ENCODE measurements at places on chromosomes 7 and 10.

DNA sequence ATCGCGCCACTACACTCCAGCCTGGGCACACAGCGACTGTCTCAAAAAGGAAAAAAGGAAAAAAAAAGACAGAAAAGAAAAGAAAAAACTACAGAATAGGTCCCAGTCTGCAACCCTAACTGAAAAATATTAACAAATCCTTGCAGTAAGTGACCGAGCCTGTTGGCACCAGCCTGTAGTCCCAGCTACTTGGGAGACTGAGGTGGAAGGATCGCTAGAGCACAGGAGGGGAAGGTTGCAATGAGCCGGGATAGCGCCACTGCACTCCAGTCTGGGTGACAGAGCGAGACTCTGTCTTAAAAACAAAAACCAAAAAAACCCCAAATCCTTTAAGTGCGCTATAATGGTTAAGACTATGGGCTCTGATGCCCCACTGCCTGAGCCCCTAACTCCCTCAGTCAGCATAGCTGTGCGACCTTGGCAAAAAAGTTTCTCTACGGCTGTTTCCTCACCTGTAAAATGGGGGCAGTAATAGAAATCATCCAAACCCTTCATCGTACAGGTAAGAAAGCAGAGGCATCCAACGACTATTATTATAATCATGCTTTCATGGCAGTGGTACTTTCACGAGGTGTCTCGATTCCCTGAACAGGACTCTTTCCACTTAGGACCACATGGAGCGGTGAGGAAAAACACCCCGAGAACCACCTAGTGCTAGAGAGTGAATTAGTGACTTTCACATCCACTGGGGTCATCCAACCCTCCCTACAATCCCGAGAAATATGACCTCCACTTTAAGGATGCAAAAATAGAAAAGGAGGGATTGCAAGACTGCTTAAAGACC, 755 bp downstream of the TOMM7 start:
- DNase-seq = no peak

GRCh38 chr10:116632596-116633215, 12.0 kb downstream of the PNLIPRP2 start:
- DNase-seq = no peak

- no peak for DNase-seq
Measured at GRCh38 chr10:69337296-69338132, 59.2 kb downstream of the HK1 start.

GRCh38 chr10:79142522-79143309, 74.0 kb downstream of the ZMIZ1 start:
- no peak for DNase-seq

DNA sequence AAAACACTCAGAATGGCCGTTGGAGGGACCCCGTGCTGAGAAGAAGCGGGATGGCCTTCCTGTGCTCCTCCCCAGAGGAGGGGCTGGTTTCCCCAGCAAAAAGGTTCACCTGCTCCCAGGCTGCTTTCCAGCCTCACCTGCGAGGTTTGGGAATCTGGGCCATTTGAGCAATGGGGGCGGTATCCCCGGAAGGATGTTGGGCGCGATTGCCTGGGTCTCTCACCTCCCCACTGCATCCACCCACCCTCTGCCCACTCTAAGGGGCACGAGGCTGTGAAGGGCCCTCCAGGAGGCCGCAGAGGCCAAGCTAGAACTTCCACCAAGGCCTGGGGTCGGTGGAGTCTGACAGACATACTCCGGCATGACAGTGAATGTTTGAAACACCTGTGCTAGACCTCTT, 147.6 kb downstream of the PAXIP1 start:
- DNase-seq = no peak

GRCh38 chr10:95544783-95545500, 16.2 kb downstream of the SORBS1 start:
- no peak for DNase-seq

- no peak for DNase-seq
Measured at GRCh38 chr7:94650147-94651051, 5.5 kb downstream of the SGCE start.

GRCh38 chr7:83799333-83799732, 150.4 kb upstream of the SEMA3E start:
- DNase-seq = no peak

DNA sequence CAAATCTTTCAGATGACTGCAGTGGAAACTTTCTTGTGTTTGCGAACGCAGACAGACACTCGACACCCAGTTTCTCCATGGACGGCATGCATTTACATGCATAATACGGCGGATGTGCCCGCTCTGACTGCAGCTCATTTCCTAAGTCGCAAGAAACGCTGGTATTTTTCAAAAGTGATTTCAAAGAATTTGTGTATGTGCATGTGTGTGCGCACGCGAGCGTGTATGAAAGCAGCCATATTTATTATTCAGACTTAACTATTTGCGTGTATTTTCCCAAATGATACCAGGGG, 436.5 kb upstream of the MGMT start:
- no peak for DNase-seq

DNA sequence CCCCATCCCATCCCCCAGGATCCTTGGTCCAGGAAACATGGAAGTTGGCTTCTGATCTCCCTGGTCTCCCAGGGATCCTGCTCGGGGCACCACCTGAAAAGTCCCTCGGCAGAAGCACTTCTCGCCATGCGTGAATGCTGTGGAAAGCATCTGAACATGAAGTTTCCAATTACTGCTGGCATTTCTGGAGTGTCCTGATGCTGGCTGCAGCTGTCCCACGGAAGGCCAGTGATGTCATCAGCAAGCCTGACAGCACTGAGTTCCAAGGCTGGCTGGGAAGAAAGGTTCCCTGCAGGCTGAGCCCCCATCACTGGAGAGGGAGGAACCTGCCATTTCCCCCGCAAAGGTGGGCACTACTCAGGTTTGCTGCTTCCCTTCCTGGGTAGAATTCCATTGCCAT, 71.4 kb downstream of the KCNMA1 start:
- no peak for DNase-seq

- no peak for DNase-seq
Measured at GRCh38 chr10:29635711-29636144, 957 bp upstream of the SVIL start.

- DNase-seq = no peak
Measured at GRCh38 chr7:131320603-131321002, 7.1 kb upstream of the MKLN1 start.

DNA sequence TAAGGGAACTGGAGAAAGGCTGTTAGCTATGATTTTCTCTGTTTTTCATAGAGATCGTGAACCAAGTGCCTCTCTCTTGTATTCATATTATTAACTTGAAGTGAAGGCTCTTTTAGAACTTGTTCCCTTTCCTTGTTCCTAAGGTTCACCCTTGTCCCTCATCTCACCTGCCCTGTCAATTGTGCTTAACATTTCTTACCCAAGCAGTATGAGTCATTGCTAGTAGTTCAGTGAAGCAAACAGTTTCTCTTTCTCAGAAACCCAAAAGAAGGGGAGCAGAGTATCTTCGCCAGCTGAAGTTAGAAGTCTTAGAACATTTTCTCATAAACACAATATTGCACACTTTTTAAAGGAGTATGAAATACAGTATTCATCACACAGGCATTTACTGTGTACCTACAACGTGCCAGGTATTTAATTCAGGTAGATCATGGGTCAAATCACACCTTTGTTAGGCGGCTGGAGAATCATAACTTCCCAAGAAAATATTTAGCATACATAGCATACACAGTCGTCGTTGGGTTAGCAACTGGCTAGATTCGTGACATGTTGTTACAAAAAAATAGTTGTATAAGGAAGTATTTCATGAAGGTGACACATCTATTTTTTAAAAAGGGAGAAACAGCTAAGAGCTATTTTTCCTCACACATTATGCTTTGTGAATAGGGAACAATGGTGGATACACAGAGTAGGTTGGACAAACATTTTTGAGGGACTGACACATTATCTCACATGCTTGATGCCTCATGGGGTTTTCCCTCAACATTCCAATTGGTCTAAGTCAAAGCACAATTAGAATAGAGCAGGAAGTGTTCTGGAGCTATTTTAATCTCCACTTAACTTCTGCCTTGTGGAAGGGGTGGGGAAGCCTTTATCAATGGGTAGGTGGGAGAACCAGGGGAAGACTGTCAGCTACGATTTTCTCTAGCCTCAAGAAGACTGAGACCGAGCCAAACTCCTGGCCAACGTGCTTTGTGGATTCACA, 13.2 kb downstream of the HDAC9 start:
- DNase-seq = no peak

- DNase-seq = no peak
Measured at GRCh38 chr7:155449008-155449868, 8.7 kb upstream of the EN2 start.

GRCh38 chr7:2146676-2147472, 85.9 kb downstream of the MAD1L1 start:
- no peak for DNase-seq

GRCh38 chr7:102953406-102953805, 40.6 kb downstream of the LRRC17 start:
- no peak for DNase-seq

- DNase-seq = no peak
Measured at GRCh38 chr10:11019724-11020547, 2.3 kb downstream of the CELF2 start.

DNA sequence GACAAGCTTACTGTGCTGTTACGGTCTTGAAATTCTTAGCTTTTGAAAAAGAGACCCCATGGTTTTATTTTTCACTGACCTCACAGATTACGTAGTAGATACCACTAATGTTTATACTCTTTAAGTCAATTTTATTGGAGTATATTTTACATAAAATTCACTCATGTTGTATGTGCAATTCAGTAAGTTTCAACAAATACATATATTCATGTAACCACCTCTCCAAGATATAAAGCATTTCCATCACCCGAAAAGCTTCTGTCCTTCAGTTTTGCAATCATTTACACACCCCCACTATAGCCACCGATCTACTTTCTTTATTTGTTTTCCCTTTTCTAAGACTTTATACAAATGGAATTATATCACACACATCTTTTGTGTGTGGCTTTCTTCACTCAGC, 199.2 kb downstream of the PHF14 start:
- no peak for DNase-seq

DNA sequence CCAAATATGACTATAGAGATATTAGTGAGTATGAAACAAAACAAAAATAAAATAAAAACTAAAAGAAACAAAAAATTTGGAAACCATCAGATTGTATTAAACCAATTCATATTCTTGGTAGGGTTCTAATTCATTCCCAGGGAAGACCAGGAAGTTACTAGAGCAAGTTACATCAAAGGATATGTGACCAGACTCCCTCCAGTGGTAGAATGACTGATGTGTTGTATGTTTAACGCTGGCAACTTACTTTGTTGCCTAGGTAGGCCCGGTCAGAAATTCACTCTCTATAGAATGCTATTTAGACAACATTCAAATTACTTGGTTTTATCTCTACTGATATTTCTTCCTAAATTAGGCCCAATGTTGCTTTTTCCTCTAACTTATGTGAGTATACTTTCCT, 5.2 kb downstream of the PHYHIPL start:
- peak; percentile 2 for DNase-seq

- no peak for DNase-seq
Measured at GRCh38 chr7:15399441-15399840, 162.4 kb downstream of the AGMO start.

GRCh38 chr10:49830846-49831245, 68.7 kb upstream of the OGDHL start:
- DNase-seq = no peak

DNA sequence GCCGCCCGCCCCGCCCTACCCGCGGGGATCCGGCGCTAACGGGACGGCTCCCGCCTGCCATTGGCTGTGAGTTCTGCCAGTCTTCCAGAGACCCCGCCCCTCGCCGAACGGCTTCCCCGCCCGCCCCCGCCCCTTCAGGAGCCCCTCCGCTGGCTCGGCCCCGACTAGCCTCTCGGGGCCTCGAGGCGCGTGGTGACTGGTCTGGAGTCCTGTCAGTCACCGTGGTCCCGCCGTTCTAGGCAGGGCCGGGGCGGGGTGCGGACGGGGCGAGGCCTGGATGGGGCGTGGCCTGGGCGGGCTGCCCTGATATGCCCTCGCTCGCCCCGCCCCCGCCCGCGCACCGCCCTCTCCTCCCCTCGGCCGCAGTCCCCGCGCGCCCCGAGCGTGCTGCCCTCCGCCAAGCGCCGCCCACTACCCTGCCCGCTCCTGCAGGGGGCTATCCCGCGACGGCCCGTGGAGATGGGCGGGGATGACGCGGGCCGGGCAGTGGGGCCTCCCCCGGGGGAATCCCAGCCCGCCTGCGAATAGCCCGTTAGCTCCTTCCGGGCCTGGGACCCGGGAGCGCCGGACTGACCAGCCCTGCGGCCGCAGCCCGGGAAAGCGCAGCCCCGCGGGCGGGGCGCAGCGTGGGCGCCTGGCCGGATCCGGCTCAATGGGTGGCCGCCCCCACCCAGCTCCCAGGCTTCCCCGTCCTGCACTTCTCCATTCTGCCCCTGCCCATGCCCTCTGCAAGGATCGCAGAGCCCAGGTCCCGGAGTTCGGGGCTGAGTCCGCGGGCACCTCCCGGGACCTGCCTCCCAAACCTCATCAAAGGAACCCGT, 444 bp upstream of the HIP1 start:
- peak; percentile 97 for DNase-seq

DNA sequence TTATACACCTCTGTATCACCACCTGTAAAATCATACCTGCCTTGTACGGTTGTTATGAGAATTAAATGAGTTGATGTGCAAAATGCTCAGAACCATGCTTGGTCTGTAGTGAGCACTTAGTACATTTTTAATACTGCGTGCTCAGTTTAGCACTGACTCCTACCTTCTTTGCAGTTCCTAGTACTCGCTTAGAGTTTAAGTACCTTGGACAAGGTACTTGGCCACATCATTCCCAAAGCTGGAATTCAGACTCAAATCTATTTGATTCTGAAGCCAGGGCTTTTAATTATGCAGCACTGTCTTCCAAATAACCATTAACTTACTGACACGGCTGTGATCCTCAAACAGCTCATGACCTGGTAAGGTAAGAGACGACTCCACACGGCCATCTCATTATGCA, 100.0 kb upstream of the AGK start:
- no peak for DNase-seq

- DNase-seq = no peak
Measured at GRCh38 chr10:12350925-12351324, 1.6 kb downstream of the CAMK1D start.

GRCh38 chr10:80205477-80206276, at the start of gene ANXA11:
TSS of gene ANXA11 (minus strand) at chr10:80205537. CDS start at chr10:80172861, 32,676 bp downstream.
- no peak for DNase-seq

DNA sequence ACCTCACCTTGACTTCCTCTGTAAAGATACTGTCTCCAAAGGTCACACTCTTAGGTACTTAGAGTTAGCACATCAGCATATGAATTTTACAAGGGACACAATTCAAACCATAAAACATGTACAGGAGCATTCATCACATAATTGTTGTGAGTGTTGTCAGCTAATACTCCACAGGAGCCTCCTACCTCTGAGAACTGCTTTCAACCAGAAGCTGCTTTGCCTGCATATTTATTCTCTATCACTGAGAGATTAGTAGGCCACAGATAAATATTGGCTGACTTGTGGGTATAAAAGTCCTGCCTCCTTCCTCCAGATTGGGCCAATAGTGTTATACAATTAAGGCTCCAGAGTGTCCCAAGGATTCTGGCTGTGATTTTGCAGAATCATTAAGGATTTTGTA, 1207.0 kb downstream of the XPNPEP1 start:
- no peak for DNase-seq

DNA sequence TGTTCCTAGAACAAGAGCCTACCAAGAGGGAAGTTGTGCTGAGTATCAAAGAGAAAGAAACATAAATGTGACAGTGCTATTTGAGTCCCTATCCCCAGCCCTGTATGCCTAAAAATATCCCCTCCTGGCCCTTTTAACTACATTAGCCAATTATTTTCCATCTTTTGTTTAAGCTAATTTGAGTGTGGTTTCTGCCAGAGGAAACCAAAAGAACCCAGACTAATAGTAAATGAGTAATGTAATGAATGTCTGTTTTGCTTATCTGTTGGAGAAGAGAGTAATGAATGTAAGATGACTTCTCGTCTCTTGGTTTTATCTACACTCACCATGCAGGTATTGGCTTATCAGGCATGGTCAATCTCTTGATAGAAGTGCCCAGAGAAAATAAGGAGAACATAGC, 134.4 kb upstream of the CDK1 start:
- no peak for DNase-seq

Data from cerebellar nuclear complex (tissue), 1 donor.